ENCODE measurements at places on chromosomes 7 and 10.

- DNase-seq, result no peak
Measured at GRCh38 chr10:114679552-114679951, 21.5 kb upstream of the ABLIM1 start.

GRCh38 chr10:120940299-120940900, 89.2 kb downstream of the WDR11 start:
- DNase-seq, result no peak

GRCh38 chr7:3277604-3278572, 23.2 kb upstream of the SDK1 start:
- DNase-seq, result no peak

DNA sequence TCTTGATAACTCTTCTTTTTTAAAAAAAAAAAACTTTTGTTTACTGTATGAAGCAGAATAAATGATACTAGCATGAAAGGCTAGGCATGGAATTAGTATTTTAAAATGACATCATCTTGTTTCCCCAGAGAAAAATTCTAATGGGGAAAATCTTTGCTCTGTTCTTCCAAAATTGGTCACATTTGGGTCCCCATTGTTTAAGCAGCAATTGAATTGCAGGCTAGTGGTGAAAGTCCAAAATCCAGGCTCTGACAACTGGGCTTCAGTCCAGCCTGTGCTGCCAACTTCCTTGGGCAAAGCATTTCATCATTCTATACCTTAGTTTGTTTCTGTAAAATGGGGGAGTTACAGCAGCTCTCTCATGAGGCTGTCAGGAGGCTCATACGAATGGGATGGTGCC, 726.4 kb downstream of the KCNMA1 start:
- DNase-seq, result no peak

DNA sequence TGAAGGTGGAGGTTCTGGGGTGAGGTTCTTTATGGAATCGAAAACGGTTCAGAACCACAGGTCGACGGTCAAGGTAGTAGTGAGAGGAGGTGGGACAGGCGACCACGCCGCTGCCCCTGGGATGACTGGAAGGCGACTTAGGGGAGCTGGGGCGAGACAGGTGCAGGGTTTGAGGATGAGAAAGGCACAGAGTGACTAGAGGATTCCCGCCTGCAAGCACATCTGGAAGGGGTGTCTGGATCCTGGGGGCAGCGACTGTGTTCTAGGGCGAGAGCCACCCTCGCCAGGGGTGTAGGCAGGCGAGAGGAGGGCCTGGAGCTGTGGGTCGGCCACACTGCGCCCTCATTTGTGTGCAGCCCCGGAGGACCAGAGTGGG, 468 bp upstream of the IRF5 start:
- DNase-seq, result no peak

- no peak for DNase-seq
Measured at GRCh38 chr10:114332301-114333192, 71.8 kb downstream of the AFAP1L2 start.

- no peak for DNase-seq
Measured at GRCh38 chr10:120069700-120070099, 177.2 kb downstream of the SEC23IP start.

DNA sequence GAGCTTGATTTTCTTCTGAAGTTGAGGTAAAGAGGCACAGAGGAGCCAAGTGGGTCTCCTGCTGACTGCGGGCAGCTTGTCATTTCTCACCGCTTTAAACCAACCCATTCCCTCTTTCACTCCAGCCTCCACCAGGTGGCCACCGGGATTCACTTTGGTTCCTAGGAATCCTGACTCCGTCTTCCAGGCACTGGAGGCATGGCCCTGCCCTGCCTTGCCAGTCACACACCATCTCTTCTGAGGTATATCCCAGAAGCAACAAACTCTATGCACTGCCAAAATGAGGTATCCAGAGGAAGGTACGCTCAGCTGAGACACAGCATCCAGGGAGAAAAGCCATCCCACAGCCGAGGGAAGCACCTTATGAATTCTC, 280.8 kb downstream of the TNS3 start:
- DNase-seq, result no peak

DNA sequence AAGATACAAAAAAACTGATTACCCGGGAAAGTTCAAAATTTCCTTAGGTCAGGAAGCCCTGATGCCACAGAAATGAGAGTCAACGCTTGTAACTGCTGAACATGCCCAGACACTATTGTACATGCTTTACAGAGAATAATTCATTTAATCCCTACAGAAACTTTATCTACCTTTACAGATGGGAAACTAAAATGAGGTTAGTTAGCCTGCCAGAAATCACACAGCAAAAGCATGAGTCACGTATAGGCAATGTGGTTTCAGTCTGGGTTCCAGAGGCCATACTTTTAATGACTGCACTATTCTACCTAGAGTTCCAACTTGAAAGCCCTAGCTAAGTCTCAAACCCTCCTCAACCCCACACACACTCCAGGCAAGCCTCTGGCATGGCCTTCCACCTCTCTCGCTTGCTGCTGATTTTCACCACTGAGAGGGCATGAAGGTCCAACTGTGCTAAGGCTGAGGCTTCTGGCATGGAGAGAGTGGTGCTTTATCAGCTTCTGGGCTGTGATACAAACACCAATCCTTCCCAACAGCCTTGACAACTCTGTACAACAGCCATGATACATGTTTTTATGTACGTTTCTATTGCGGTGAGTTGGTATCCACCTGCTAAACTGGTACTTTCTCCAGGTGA, 1011.2 kb upstream of the GHITM start:
- DNase-seq, result no peak

DNA sequence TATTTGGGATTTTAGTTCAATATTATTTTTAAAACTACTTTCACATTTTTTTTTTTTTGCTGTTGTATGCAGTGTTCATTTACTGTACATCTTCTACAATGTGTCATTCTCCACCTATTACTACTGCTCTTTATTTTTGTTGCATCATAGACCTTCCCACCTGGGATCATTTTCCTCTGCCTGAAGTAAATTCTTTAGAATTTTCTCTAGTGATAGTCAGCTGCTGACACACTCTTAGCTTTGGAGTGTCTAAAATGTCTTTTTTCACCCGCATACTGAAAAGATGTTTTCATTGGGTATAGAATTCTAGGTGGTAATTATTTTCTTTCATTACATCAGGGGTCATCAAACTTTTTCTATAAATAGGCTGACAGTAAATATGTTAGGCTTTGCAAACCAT, 30.5 kb downstream of the CFAP43 start:
- DNase-seq, result no peak

GRCh38 chr7:143401265-143401664, 7.4 kb downstream of the EPHA1 start:
- no peak for DNase-seq

DNA sequence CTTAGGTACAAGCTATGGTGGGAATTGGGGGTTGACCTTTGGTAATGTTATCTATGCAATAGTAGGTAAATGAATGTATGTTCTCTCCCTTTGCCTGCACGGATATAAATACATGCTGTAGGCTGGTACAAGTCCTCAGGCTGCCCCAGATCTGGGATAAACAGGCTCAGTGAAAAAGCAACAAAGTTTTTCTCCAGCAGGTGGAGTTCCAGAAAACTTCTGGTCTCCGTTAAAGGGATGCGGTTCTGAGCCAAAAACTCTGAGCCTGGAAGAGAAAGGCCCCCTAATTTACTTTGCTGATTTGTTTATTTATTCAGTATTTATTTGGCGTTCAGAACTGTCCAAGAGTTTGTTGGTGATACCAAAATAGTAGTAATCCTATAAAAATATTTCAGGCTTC, 204.7 kb downstream of the ADRA2A start:
- no peak for DNase-seq

DNA sequence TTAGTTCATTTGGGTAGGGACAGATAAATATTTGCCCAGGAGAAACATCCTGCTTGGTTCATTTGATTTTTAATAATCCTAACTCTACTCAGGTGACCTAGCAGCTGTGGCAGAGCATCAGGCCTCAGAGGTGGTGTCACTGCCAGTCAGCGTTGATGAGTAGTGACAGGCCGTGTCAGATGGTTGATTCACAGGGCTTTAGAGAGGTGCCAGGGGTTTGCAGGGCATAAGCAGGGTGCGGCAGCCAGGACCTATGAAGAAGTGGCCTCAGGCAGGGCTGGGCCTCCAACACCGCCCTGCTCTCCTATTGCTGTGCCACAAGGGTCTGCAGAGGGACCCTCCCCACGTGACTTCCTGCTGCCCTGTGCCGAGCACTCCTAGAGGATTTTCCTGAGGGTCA, 128.1 kb downstream of the HECW1 start:
- no peak for DNase-seq

DNA sequence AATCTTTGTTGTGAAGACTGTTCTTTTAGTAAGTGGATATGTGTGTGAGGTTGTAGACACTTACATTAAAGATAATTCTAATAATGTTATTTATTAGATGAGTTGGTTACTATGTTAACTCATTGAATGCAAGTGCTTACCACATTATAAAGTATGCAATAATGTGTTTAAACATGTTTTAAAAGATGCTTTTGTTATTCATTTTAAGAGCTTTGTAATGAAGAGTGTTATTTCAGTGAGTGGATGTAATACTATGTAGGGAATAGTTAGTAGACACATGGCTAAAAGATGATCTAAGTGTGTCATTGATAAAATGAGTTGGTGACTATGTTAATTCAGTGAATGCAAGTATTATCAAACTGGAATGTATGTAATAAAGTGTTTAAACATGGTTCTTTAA, 70.0 kb upstream of the VOPP1 start:
- no peak for DNase-seq

DNA sequence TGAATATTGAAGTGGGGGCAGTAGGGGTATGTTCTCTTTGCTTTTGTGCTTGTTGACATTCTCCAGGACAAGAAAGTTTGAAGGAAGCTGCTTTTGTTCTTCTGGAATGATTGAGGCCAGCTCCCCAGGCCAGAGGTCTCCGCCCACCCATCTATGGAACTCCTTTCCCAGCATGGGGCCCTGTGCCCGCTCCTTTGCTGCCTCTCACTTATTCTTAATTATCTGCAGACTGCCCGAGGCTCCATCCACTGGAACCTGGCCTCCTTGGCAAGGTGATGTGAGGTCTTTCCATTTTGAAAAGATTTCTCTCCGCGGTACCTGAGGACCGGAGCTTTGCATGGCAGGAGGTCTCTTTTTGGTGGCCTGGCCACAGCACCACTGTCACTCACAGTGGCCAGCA, 39.3 kb upstream of the MKI67 start:
- no peak for DNase-seq

DNA sequence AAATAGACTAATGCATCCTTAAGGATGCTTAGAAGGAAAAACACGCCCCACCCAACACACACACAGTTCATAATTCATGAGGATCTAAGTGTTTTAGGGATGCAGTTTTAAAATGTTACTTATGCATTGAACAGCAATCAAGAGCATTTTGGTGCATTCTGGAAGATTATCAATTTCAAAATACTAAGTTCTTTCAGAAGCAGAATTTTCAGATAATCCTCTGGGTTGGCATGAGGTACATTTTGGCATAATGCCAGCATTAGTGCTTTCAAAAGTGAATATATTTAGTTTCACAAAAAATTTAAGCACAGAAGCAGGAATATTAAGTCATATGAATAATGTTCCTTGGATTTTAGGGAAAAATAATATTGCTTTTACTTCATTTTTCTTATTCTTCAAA, 937.1 kb downstream of the REEP3 start:
- no peak for DNase-seq

- DNase-seq, result no peak
Measured at GRCh38 chr7:101691822-101692384, 62.8 kb upstream of the MYL10 start.

GRCh38 chr7:130273933-130274255, 7.2 kb downstream of the CPA2 start:
- no peak for DNase-seq

- no peak for DNase-seq
Measured at GRCh38 chr7:116686812-116687419, 14.9 kb downstream of the MET start.

DNA sequence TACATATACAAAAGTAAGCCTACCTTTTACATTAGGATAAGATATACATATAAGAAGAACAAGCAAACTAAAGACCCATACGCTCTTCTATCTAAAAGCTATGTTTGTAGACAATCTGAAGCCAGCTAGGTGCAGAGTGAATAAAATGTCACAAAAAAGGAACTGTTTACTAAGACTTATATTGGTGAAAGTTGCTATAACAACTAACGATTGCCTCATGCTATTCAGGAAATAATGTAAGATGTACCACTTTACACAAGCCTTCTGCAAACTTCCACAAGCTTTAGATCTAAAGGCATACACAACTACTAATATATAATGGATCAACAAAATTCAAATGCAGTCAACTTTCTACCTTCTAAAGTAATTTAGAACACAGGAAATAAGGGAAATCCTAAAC, 175.1 kb downstream of the SRPK2 start:
- DNase-seq, result no peak

- DNase-seq, result no peak
Measured at GRCh38 chr10:133439517-133440461, 14.0 kb upstream of the SCART1 start.

DNA sequence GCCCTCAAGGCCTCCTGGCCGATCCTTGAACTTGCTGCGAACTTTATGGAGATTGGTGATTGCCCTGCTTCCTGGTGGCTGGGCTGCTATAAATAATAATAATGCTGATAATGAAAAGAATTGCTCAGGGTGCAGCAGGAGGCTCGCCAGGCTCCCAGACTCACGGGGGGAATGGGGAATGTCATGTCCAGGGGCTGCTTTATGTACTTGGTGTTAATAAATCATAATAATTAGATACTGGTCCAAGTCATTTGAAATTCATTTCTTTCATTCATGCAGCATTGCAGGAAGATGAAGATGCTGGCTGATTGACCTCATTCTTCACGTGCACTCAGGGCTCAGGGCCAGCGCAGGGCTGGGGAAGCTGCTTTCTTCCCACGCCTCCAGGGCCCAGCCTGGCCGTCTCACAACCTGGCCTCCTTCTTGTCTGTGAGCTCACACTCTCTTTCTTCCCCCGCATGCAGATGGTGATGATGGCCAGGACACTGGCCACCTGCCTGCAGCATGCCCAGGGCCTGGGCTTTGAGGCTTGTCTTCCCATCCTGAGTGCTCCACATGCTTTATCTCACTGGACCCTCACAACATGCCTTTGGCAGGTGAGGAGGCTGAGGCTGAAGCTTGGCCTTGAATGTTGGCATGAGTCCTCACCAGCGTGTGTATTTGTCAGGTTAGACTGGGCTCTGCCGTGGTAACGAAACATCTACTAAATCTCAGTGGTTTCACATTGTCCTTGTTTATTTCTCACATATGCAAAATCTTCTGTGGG, 138.4 kb upstream of the TNS3 start:
- DNase-seq, result no peak

DNA sequence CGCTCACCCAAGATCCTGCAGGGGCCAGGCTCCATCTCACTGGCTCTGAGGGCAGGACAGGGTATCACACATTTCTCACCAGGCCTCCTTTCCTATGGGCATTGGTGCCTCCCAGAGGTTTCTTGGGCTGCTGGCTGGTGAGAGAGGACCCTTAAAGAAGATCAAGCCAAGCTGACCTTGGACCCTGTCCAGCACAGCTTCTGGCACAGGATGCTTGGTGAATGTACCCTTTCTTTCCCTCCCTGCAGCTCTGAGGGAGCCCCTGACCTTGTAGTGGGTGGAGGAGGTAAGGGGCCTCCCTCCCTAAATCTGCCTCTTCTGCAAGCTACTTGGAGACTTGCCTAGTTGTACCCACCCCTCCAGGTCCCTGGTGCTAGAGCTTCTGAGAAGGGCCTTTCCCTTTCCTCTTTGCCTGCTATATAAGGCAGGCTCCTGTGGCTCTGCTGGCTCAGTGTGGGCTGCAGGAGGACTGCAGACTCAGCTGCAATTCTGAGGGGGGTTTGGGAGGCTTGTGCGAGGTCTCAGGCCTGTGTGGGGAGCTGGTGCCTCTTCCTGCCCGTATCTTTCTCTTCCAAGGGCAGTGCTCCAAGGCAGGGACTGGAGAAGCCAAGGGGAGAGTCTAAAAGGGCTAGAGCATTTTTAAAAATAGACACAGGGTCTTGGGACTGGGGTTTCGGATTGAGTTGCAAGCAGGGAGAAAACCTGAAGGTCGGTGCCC, 11.7 kb upstream of the TRIM8 start:
- DNase-seq, result no peak
